ENCODE measurements at places on chromosomes 7 and 10.

DNA sequence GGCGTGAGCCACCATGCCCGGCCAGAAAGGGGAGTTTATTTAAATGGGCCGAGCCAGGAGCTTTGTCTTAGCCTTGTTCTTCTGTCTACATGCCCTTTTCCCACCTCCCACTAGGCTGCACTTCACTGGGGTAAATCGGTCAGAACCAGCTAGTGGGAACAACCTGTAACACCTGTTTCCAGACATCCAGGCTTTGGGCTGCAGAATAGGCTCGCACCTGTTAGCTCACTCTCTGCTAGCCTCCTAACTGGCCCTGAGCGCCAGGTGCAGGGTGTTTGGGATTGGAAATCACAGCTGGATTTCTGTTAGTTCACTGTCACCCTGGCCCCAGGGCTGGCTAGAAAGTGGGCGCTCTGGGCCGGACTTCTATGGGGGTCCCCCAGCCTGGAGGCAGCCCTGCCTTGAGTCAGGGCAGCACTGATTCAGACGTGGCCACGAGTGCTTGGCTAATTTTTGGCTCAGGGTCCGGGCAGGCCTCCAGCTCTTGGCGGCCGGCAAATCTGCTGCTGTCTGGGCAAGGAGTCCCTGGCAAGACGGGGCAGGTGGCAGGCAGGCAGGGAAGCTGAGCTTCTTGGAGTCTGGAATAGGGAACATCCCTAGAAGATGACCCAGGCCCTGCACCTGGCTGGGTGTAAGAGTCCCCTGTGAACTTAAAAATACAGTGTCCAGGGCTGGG lies 48.6 kb downstream of the GTF2IRD1 start:
- no peak for DNase-seq

DNA sequence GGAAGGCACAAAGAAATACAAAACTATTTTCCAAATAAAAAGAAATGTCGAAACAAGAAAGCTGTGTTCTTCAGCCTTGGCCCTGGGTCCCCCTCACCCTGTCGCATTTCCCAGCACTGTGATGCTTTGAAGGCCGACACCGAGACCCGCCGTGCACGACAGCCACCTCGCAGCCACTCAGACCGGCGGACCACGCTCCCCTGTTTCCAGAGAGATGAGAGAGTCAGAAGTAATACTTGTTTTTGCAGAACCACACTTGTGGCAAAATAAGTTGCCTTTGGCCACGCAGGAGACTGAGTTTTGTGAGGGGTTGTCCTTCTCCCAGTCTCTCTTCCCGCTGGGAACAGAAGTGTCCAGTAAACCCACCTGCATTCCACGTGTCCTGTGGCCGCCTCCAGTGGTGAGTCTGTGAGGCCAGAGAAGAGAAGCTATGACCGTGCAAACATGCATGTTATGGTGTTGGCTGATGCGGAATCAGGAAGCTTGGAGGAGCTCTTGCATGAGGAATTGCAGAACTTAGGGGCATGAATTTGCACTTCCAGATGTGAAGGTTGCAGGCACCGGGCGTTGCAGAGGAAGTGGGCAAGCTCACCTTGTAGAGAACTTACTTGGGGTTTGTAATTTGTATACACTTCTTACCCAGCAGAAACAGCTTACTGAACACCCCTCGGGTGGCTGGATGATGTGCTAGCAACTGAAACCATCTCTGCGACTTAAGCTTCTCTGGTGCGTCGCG lies 194.5 kb downstream of the EBF3 start:
- DNase-seq, result no peak

DNA sequence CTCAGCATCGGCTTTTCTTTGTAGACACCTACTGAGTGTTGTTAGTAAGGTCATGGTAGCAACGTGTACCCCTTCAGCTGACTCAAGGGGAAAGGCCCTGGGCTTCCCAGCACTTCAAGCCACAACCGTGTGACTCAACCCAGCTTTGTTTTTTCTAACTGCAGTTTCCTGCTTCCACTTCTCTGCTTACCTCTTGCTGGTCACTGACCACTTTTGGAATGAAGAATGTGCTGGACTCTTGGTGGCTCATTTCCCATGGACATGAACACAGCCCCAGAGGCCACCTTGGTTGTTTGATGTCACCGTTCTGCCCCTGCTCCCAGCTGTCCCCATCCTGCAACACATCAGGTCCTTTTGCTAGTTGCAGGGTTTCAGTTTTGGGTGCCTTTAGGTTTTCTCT lies 69.5 kb upstream of the ZNF438 start:
- DNase-seq, result peak; percentile 75

DNA sequence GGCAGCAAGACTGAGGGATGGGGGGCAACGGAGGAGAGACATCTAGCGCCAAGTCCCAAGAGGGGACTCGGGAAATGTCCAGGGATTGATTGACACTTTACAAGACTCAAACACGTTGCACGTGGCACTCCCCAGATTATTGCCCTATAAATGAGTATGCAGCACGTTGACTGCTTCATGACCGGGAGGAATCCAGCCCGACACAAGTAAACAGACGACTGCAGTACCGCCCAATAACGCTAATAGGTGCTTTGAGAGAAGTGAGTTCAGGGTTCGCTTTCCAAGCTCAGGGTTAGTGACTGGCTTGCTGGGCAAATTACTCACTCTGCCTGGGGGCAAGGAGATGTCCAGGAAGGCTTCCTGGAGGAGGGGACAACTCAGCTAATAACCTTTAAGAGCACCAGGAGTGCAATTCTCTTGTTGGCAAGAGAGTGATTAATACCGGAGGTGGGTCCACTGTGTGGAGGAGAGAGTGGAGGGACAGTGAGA lies 73.3 kb upstream of the MYL10 start:
- DNase-seq, result no peak

- DNase-seq, result no peak
Measured at GRCh38 chr7:158556721-158557440, 30.7 kb downstream of the PTPRN2 start.

DNA sequence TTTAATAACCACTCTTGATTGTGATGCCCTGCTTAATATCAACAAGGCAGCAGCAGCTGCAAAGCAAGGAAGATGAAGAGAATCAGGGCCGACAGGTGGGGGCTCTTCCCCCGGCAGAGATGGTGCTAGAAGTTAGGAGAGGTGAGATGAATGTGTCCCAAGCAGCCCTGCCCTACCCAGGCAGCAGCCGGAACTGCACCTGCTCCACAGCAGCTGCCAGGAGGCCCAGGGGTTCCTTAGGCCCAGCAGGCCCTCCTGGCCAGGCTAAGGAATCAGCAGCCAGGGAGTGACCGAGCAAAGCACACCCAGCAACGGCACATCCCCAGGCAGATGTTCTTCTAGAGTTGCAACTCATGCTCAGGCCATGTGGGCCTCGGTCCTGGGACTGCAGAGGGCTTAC lies 17.9 kb downstream of the AFAP1L2 start:
- DNase-seq, result no peak

GRCh38 chr10:71816936-71817618 lies 34.0 kb downstream of the PSAP start:
- no peak for DNase-seq

GRCh38 chr7:121280656-121281055 lies 48.1 kb upstream of the WNT16 start:
- no peak for DNase-seq

GRCh38 chr7:21967598-21968003 lies 21.9 kb upstream of the CDCA7L start:
- peak; percentile 72 for DNase-seq

DNA sequence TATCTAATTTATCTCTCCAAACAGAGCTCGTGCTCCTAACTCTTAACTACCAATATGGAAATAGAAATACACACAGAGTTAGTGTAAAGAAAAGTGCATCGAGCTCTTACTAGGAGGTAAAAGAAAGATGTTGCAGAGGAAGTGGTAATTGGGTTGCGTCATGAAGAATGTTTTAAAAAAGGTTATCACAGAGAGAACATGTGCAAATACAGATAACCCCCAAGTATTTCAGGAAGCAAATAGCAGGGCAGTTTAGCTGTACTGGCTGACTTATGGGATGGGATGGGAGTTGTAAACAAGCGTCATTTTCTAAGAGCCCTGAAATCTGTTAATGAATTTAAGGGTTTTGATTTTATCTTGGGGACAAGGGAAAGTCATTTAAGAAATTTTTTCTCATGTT lies 153.9 kb downstream of the AGMO start:
- no peak for DNase-seq

DNA sequence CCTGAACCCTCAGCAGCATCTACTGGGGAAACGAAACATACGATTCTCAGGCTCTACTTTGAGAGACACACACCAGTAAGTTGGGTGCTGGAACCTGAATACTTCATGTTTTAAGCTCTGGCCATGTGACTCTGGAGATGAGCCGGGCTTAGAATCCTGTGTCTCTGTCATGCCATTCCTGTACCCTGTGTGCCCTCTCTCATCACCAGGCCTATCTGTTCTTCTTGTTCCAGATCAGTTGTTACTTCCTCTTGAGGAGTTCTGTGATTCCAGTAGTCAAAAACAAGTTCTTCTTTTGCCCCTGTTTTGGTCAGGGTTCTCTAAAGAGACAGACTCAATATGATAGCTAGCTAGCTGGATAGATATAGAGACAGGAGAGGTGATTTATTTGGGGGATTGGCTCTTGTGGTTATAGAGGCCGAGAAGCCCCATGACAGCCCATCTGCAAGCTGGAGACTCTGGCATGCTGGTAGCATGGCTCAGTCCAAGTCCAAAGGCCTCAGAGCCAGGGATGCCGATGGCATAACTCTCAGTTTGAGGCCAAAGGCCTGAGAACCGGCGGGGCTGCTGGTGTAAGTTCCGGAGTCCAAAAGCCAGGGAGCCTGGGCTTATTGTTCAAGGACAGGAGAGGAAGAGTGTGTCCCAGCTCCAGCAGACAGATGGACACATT lies 54.3 kb downstream of the CHN2 start:
- DNase-seq, result no peak

DNA sequence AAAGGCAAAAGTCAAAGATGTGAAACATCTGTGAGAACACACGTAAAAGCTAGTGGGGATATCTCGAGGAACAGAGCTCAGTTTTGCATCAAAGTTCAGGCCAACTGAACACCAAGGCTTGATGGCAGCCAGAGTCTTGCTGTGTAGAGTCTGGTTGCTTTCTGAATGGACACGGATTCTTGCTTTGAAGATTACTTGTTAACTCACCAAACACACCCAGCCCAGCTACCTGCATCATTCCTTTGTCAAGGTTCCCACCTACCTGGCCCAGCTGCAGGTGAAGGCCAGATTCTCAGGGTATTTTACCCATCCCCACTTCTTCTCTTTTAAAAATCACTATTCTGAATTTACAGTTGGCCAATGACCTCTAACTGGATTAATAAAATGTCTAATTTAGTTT lies 174.4 kb upstream of the PHYHIPL start:
- DNase-seq, result no peak

DNA sequence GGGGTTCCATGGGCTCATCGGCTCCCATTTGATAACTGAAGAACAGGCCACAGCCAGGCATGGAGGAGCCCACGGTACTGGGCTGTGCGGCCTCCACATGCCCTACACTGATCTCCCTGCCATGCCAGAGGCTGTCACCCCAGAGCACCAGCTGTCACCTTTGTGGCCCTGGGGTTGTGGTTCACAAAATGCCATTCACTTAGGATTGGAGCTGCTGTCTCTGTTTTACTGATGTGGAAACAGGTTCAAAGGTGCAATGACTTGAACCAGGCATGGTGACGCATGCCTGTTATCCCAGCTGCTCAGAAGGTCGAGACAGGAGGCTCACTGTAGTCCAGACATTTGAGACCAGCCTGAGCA lies 4.3 kb upstream of the UPK3B start:
- DNase-seq, result no peak

- DNase-seq, result peak; percentile 96
Measured at GRCh38 chr7:32891800-32892520, 400 bp upstream of the KBTBD2 start.

- no peak for DNase-seq
Measured at GRCh38 chr7:24797270-24797669, 40.0 kb upstream of the GSDME start.

DNA sequence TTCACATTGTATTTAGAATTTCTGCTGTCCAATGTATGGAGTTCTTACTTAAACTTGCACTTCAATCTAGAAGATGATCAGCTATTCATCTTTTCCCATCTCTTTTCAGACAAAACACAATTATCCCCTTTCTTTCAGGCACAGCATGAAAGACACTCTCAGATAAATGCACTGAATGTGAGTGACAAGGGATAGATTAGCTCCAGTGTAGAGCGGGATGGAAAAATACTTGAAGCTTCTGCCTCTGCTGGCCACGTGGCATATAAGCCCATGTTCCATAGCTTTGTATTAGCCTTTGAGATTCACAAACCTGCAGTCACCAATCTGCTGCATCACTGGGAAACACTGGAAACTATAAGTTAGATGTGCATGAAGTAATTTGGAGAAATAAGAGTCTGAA lies 162.2 kb upstream of the FAM3C start:
- DNase-seq, result no peak

- DNase-seq, result no peak
Measured at GRCh38 chr10:68171539-68172080, 60.3 kb downstream of the ATOH7 start.
